Naive thymus-derived CD4-positive, alpha-beta T cell (primary cell): ENCODE measurements at places on chromosomes 5 and 9. TPM values are rescaled to one million over a fixed set of nuclear protein-coding genes. Genes with fewer than 3 reads are reported as not detected.

DNA sequence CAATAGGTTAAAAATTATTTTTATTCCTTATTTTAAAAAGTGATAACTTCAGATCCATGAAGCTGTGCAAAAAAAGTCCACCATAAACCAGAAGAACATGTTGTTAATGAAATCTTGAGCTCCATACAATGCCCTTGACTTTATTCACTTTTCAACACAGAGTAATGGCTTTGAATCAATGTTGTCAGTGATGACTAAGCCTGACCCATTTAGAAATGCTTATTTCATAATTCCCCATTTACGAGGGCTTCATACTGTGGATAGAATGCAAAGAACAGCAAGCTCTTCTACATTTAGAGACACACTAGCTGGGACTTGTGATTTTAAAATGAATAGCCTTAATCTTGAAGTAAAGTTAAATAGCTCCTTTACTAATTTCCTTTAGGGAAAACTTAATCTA lies 25.7 kb upstream of the IL9 start:
- no peak for DNase-seq

- no peak for DNase-seq
Observed at GRCh38 chr5:139671096-139671841, 23.1 kb downstream of the CXXC5 start.

DNA sequence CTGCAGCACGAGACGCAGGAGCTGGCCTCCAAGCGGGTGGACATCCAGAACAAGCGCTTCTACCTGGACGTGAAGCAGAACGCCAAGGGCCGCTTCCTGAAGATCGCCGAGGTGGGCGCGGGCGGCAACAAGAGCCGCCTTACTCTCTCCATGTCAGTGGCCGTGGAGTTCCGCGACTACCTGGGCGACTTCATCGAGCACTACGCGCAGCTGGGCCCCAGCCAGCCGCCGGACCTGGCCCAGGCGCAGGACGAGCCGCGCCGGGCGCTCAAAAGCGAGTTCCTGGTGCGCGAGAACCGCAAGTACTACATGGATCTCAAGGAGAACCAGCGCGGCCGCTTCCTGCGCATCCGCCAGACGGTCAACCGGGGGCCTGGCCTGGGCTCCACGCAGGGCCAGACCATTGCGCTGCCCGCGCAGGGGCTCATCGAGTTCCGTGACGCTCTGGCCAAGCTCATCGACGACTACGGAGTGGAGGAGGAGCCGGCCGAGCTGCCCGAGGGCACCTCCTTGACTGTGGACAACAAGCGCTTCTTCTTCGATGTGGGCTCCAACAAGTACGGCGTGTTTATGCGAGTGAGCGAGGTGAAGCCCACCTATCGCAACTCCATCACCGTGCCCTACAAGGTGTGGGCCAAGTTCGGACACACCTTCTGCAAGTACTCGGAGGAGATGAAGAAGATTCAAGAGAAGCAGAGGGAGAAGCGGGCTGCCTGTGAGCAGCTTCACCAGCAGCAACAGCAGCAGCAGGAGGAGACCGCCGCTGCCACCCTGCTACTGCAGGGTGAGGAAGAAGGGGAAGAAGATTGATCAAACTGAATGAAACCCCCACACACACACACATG lies 654 bp downstream of the PURA start:
- peak; percentile 47 for DNase-seq

GRCh38 chr5:179427676-179428056 lies 82.4 kb upstream of the ADAMTS2 start:
- no peak for DNase-seq

- DNase-seq: no peak
Observed at GRCh38 chr9:104074876-104075275, 19.2 kb upstream of the SMC2 start.

DNA sequence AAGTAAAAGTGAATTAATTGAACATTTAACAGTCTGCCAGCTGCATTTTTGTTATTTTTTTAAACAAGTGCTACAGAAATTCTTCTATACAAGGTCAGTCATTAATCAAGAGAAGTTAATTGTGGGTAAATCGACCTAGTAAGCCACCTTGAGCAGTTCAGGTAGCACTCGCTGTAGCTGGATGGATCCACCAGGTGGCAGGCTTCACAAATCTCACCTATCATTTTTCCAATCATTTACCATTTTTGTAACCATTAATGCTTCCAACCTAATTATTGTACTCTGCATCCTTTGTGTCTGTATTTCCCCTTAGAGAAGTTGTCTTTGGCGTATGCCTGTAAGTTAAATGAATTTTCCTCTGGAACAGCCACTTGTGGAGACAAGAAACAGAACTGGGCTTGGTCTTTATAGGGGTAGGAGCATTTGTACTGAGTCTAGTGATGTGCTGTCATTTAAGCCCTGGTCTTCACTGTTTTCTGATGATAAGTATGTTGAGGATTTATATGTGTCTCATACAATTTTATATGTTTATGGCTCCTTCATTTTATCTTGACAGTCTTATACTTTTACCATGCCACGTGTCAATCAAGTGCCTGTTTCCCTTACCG lies 39.5 kb downstream of the CD180 start:
- peak; percentile 28 for DNase-seq

DNA sequence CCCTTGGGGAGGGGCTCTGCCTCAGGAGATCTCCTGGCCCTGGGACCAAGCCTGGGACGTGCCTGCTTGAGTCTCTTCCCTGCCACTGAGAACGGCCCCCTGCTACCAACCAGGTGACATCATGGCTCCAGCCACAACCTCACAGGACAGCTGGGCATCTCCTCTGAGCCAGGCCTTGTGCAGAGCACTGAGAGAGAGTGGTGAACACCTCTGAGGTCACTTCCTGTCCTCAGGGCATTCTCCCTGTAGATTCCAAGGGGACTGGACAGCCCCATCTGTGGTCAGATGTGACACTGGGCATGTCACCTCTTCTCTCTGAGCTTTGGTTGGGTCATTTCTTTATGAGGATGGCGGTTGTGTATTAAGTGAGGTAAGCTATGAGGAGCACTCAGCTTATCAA lies 172.0 kb downstream of the MELK start:
- DNase-seq: no peak

Gene LAMC3
- 9.2 TPM for total RNA-seq

Gene TNFSF15
- 0.44 TPM for total RNA-seq
